ENCODE measurements at places on chromosomes 2 and 18.

DNA sequence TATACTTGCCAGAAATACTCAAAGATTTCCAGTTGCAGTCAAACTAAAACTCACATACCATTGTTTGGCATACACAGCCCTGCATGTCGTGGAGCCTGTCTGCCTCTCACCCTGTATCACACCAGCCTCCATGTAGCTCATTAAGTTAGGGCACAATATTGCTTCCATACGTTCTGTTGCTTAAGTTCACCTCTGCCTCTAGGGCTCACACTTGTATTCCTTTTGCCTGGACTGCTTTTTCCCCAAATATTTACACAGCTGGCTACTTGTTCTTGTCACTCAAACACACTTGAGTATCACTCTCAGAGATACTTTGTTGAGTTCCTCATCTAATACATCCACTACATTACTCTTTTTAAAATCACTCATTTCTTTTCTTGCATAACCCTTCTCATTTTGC is 83.1 kb downstream of the PTH2R start:
- DNase-seq, result no peak

DNA sequence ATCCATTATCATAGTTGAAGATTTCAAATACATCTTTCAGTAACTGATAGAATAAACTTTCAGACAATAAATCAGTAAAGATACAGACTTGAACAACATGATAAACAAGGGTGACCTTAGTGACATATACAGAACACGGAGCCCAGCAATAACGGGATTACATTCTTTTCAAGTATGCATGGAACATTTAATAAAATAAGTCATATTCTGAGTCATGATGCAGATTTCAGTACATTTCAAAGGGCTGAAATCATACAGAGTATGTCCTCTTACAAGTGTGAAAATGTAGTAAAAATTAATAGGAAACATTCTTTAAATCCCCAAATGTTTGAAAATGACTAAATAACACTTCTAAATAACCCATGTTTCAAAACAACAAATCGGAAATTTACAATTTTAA is 17.2 kb upstream of the KLHL29 start:
- DNase-seq, result no peak

GRCh38 chr2:27217173-27218121 is at the start of gene CAD:
Gene CAD, plus strand, starts transcription at chr2:27217369. Its CDS starts 183 bp downstream, at chr2:27217552.
- peak; percentile 81 for DNase-seq

GRCh38 chr2:150981826-150982225 is 279.8 kb downstream of the RBM43 start:
- DNase-seq, result no peak

DNA sequence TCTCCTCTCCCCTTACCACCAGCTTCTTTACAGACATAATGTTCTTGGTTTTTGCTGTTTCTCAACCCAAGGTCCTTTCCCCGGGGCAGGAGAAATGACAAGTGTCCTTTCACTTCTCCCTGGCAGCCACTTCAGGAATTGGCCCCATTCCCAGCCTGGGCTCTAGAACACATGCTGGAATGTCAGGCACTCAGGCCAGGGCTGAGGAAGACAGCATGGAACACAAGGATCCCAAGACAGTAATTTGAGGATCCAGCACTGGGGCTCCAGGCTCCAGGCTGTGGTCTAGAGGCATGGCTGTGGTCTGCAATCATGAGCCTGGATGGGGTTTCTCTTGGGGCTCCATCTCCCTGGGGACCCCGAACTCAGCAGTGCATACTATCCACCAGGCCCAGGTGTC is 201.4 kb downstream of the CELF4 start:
- DNase-seq, result no peak

GRCh38 chr2:98664323-98664722 is 55.9 kb downstream of the UNC50 start:
- no peak for DNase-seq

DNA sequence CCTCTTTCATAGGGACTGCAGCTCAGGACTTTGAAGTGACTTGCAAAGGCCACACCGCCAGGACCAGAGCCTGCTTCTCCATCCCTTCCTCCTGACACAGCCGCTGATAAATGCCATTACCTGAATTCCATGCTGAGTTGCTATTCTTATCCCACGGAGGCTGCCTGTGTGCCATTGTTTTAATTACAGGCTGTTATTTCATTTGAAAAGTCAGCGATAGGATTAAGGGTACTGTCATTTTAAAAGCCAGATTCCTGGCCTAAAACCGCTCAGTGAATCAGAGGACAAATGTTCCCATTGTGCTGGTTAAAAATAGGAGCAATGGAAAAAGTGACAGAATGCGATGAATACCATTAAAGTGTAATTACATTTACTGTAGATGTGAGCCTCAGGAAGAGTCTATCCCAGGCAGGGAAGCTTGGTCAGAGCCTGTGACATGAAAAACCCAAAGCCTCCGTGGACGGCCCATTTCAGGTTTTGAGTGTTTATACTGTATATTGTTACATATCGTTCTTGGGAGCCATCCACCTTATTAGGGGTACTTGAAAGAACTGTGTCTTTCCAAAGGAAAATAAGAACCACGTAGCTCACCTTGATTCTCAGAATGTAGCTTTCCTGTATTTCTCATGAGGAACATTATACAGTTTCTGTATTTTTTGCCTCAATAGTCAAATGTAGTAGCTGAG is 41.3 kb downstream of the PDCL3 start:
- DNase-seq, result peak; percentile 47

GRCh38 chr18:36157441-36157840 is 27.7 kb downstream of the ELP2 start:
- DNase-seq, result no peak

DNA sequence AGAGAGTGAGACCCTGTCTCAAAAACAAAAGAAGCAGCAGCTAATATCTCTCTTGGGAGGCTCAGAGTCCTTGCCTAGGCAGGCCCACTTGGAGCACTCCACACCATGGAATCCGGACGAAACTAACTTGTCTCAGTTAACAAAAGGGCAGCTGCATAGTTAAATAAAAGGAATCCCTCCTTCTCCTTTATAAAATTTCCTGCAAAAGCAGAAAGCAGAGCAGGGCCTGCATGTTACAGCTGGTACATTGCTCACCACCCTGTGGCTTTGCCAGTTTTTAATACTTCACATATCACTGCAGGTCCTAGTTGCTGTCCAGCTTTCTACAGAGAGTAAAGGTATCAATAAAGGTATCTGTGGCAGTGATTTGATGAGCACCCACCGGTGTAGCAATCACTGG is 93.6 kb downstream of the ASAP2 start:
- DNase-seq, result no peak

GRCh38 chr18:27400001-27400400 is 214.9 kb upstream of the CHST9 start:
- no peak for DNase-seq

DNA sequence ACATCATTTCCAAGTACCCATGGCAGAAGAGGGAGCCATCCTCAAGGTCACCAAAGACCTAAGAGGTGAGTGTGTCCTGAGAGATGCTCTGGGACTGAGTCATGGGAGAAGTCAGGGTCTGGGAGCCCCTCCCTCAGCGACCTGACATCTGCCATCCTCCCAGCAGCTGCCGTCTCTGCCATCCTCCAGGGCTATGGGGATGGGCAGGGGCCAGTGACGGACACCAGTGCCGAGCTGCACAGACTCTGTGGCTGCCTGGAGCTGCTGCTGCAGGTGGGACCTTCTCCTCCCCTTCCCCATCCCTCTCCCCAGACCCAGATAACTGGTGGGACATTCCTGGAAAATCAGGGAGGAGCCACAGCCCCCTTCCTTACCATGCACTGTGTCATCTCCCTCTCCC is 1.5 kb downstream of the RUFY4 start:
- no peak for DNase-seq

GRCh38 chr18:31658670-31659575 is 25.5 kb downstream of the B4GALT6 start:
- no peak for DNase-seq

- no peak for DNase-seq
Measured at GRCh38 chr2:226643030-226643945, 156.3 kb downstream of the IRS1 start.

GRCh38 chr18:73787316-73787715 is 360.3 kb downstream of the FBXO15 start:
- DNase-seq, result no peak

DNA sequence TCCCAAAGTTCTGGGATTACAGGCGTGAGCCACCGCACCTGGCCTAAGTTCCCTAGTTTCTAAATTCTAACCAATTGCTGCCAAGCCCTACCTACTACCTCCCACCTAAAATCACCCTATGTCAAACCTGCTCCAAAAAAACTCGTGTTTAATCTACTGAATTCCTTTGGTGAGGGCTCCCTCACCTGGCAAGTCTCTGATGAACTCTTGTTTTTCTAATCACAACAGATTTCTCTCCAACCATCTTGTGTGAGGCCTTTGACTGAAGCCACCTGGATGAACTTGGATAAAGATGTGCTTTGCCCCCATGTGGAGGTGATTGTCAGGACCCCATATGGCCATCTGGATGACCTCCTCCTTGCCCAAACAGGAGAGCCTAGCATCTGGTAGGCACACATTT is 17.4 kb upstream of the SLC35G4 start:
- DNase-seq, result no peak

- DNase-seq, result no peak
Measured at GRCh38 chr2:157262248-157262647, 4.7 kb downstream of the GALNT5 start.

GRCh38 chr2:108128249-108128648 is 111.5 kb upstream of the SULT1C3 start:
- no peak for DNase-seq

- peak; percentile 50 for DNase-seq
Measured at GRCh38 chr2:85390941-85391669, 19.1 kb downstream of the CAPG start.

GRCh38 chr18:44988821-44989587 is 308.3 kb downstream of the SETBP1 start:
- no peak for DNase-seq

DNA sequence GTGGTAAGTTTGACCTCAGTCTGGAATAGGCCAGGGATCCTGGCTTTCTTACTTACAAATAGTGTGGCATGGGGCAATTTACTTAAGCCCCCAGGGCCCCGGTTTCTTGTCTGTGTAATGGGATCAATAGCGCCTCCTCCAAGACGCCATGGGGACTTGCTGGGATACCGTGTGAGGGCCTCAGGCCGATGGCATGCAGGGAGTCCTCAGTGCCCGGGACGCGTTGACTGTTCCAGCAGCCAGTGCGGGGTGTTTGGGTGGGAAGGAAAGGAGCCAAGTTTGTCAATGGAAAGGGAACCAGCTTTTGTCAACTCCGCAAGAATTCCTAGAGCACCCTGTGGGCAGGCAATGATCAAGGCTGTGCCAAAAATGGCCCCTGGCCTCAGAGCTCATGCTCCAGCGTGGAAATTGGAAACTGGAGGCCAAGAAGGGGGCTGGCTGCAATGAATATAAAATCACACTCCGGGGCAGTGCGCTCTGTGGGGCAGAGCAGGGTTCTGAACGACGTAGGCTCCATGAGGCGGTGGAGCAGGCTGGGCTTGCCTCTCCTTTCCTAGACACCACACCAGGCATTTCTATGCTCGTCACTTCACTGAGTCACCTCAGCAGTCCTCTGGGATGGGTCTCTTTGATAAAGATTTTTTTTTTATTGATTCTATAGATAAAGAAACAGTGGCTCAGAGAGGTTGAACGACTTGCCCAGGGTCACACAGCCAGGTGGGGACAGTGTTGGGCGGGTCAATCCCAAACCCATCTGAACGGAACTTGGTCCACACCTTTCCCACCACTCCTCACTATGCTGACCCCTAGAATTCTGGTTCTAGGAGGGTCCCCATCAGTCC is 56.7 kb upstream of the ASAP2 start:
- no peak for DNase-seq

Measured in NT2/D1 (cell line).